Ureter (tissue), 1 donor: ENCODE measurements at places on chromosomes 1 and 21.

GRCh38 chr1:193102662-193103061 is 2.6 kb downstream of the GLRX2 start:
- DNase-seq, result no peak

DNA sequence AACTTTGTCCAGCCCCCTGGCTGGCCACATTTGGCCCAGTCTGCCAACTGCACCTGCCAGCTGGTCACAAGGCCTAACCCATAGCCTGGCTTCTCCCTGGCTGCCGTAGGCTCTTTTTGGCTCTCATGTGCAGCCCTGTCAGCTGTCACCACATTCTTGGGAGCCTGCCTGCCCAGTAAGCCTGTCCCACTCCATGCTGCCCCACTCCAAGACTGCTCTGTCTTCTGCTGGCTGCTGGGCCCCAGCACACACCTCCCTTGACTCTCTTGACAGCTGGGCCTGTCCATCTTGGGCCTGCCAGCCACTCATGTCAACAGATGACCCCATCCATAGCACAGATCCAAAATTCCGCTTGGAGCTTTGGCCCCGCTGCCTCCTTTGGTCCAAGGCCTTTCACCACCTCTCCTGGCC is 74.3 kb upstream of the EDN2 start:
- no peak for DNase-seq

DNA sequence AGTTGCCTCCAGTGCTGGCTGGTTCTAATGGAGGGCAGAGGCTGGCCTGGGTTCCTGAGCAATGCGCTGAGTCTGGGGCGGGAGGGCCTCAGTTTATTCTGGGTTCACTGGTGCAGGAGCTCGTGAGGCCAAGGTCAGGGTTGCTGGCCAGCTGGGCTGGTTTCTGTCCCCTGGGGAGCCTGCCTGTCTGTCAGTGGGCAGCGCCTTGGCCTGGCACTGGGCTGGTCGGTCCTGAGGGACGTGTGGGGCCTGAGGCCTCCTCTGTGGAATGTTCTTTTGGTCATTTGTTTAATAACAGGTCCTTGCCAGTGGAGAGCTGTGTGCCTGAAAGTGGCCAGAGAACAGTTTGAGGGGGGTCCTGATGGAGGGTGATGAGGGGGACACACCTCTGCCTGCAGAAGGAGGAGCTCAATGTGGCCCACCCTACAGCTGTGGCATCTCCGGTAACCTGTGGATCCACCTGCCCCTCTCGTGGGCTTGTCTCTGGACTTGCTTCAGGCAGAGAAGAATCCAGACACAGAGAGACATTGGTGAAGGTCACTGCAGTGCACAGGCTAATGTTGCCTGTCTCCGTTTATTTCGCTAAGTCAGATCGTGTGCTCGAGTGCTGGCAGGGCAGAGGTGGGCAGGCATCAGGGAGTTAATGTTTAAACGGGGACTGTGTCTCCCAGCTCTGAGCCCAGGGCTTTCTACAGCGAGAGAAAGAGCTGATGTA is 34.6 kb downstream of the COQ8A start:
- DNase-seq, result peak; percentile 44

GRCh38 chr1:203273869-203274602 is 31.3 kb upstream of the BTG2 start:
- peak; percentile 67 for DNase-seq

DNA sequence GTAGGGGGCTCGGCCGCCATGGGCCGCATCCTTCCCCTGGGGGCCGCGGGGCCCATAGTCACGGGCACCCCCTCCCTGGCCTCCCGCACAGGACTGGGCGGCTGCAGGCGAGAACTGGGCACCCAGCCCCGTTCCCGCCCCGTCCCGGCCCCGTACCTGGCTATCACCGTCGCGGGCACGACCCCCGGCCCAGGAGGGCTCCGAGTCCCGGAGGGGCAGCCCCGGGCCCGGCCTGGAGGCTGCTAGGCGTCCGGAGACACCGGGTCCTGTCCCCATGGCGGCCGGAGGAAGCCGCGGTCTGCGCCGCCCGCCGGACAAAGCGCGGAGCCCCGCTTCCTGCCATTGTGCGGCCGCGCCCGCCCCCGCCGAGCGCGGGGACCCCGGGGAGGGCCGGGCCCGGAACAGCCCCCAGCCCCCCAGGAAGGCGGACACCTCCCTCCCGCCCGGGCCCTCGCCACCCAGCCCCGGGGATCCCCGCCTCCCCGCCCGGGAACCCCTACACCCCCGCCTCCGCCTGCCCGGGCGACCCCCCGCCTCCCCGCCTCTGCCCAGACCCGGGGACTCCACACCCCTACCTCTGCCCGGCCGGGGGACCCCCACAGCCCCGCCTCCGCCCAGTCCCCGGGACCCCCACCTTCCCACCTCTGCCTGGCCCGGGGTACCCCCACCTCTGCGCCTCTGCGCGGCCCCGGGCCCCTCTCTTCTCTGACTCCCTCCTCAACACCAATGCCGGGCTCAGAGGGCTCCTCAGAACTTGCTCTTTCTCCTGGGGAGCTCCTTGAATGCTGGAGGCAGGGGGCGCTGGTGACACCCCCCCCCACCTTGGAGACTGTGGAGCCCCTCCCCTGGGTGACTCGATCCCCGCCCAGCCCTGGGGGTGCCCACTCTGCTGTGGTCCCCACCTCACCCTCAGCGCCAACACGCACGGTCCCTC is 6.0 kb downstream of the PLEKHG5 start:
- DNase-seq, result no peak

GRCh38 chr1:232722626-232723025 is 82.6 kb upstream of the MAP10 start:
- no peak for DNase-seq

GRCh38 chr1:236746785-236747184 is 48.3 kb upstream of the MTR start:
- no peak for DNase-seq

GRCh38 chr1:29439615-29440014 is 203.3 kb downstream of the PTPRU start:
- DNase-seq, result no peak

- no peak for DNase-seq
These were observed 39.0 kb upstream of the RGS5 start for GRCh38 chr1:163241746-163242145.
